ENCODE measurements at places on chromosomes 13 and 19.

GRCh38 chr13:80603351-80603750 is 262.4 kb upstream of the SPRY2 start:
- no peak for DNase-seq

DNA sequence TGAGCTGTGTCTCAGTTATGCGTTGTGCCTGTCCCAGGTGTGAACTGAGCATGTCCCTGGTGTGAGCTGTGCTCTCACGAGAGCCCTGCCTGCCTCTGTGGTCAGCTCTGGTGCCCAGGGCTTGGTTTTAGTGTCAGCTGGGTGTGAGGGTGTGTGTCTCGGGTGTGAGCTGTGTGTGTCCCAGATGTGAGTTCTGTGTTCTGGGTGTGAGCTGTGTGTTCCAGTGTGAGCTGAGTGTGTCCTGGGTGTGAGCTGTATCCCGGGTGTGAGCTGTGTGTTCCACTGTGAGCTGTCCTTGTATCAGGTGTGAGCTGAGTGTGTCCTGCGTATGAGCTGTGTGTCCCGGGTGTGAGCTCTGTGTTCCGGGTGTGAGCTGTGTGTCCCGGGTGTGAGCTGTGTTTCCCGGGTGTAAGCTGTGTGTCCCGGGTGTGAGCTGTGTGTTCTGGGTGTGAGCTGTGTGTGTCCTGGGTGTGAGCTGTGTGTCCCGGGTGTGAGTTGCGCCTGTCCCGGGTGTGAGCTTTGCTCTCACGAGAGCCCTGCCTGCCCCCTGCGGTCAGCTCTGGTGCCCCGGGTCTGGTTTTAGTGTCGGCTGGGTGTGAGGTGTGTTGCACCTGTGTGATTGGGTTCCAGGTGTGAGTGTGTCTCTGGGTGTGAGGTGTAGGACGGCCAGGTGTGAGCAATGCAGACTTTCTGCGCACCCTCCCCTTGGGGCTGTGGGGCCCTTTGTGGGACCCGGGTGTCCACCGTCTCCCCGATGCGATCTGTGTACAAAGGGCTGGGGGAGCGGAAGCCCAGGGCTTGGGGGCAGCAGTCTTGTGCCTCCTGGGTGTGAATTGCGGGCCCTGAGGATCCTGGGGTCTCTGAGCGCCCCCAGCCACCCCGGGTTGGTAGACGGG is 7.1 kb upstream of the PEAK3 start:
- DNase-seq, result no peak

GRCh38 chr13:49840266-49840665 is 47.8 kb upstream of the KPNA3 start:
- no peak for DNase-seq

DNA sequence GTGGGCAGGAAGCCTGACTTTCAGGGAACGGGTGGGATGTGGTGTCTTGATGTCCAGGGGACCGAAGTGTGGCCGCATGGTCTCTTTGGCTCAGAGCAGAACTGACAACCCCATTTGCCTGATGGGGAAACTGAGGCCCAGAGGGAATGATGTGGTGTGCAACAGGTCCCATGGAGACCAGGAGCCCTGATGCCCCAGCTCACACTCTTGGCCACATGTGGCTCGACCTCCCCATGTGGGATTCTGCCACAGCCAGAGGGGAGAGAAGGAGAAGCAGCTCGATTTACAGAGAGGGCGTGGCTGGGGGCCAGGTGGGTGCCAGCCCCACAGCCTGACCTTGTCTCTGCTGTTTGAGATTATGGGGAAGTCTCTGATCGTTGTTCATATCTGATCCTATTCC is 128.1 kb downstream of the TEX29 start:
- no peak for DNase-seq

GRCh38 chr13:110850006-110850405 is 64.9 kb downstream of the ANKRD10 start:
- no peak for DNase-seq

GRCh38 chr19:39444598-39445195 is 685 bp upstream of the SUPT5H start:
- DNase-seq, result no peak

DNA sequence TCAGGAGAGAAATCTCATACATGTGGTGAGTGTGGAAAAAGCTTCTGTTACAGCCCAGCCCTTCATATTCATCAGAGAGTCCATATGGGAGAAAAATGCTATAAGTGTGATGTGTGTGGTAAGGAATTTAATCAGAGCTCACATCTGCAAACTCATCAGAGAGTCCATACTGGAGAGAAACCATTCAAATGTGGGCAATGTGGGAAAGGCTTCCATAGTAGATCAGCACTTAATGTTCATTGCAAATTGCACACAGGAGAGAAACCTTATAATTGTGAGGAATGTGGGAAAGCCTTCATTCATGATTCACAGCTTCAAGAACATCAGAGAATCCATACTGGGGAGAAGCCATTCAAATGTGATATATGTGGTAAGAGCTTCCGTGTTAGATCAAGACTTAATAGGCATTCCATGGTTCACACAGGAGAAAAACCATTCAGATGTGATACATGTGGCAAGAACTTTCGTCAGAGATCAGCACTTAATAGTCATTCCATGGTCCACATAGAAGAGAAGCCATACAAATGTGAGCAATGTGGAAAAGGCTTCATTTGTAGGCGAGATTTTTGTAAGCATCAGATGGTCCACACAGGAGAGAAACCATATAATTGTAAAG is 15.2 kb downstream of the ZNF221 start:
- no peak for DNase-seq

DNA sequence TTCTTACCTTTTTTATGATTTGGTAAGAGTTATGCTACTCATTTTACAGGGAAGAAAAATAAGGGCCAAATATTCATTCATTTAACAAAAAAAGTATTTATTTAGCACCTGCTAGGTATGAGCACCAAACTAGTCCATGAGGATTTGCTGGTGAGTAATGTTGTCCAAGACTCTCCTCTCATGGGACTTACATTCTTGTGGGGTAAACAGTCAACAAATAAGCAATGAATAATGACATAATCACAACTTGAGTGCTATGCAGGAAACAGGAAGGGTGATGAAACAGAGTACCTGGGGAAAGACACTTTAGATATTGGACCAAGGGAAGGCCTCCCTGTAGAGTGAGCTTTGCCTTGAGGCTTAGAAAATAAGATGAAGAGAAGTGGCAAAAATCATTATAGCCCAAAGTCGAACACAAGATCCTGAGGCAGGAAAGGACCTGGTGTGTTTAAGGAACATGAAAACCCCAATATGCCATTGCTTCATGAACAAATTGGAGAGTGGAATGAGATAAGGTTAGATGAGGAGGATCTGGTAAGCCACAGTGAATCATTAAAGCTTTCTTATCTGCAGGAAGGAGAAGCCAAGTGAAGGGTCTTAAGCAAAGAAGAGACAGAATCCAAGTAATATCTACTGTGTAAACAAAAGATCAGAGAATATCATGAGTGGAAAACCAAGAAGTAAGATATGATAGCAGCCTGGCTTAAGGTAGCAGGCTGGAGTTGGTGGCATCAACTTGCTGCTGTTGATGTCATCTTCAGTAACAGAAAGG is 294.5 kb upstream of the NBEA start:
- no peak for DNase-seq

GRCh38 chr13:27774651-27775050 is 17.6 kb upstream of the GSX1 start:
- no peak for DNase-seq

GRCh38 chr19:38152461-38153379 is 71.3 kb downstream of the DPF1 start:
- no peak for DNase-seq

DNA sequence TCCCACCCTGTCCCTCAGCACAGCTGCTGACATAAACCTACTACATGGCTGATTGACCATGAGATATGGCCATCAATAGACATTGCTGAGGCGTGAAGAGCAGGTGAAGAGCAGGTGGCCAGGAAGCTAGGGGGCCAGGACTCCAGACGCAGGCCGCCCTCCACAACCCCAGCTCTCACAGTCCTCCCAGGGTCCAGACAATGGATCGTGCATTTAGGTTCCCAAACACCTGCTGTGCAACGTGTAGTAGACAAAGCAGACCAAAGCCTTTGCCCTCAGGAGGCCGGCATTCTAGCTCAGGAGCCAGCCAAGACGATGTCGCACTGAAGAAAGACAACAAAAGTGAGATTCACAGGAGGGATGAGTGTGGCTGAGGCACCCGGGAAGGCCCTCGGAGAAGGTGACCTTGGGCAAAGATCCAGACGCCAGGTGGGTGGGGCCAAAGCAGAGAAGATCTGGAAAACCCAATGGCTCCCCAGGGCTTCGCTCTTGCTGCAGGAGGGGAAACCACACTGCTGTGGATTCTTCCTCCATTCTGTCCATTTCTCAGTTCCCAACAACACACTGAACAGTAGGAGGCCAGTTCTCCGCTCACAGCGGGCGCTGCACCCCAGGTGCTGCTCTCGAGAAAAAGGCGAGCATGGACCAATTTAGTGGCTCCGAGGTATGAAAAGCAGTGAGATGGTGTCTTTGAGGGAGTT is 1.4 kb downstream of the FFAR1 start:
- DNase-seq, result no peak

GRCh38 chr19:50833802-50834167 is 411 bp upstream of the KLK15 start:
- DNase-seq, result no peak

- no peak for DNase-seq
Measured at GRCh38 chr19:5466814-5467291, 11.6 kb downstream of the ZNRF4 start.

DNA sequence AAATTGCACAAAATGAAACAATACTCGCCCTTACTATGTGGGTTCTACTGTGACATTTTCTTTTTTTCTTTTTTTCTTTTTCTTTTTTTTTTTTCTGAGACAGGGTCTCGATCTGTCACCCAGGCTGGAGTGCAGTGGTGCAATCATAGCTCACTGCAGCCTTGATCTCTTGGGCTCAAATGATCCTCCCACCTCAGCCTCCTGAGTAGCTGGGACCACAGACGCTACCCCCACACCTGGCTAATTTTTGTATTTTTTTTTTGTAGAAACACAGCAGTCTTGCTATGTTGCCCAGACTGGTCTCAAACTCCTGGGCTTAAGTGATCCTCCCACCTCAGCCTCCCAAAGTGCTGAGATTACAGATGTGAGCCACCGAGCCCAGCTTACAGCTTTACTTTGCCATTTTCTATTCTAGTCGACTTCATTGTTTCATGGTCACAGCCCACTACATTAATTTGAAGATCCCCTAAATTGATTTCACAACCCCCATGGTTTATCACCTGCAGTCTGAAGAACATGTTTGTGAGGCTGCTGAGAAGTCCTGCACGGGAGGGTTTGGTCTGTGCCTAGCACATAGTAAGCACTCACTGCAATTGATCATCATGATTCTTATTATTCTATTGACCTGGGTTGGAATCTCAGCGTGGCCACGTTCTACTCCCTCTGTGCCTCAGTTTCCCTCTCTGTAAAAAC is 3.8 kb downstream of the BCL3 start:
- no peak for DNase-seq

GRCh38 chr19:11198769-11199424 is 1.6 kb upstream of the KANK2 start:
- DNase-seq, result no peak

DNA sequence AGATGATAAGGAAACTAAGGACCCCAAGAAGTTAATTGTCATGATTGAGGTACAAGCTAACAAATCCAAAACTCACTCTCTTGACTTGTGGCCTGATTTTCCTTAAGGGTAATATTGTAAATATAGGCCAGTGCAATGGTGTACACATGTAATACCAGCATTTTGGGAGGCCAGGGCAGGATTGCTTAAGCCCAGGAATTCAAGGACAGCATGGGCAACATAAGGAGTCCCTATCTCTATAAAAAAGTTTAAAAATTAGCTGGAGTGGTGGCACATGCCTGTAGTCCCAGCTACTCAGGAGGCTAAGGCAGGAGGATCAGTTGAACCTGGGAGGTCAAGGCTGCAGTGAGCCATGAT is 28.7 kb upstream of the GARRE1 start:
- no peak for DNase-seq

- DNase-seq, result no peak
Measured at GRCh38 chr19:34431681-34432402, 3.7 kb downstream of the UBA2 start.

GRCh38 chr19:51735759-51736449 is 12.1 kb upstream of the HAS1 start:
- no peak for DNase-seq

DNA sequence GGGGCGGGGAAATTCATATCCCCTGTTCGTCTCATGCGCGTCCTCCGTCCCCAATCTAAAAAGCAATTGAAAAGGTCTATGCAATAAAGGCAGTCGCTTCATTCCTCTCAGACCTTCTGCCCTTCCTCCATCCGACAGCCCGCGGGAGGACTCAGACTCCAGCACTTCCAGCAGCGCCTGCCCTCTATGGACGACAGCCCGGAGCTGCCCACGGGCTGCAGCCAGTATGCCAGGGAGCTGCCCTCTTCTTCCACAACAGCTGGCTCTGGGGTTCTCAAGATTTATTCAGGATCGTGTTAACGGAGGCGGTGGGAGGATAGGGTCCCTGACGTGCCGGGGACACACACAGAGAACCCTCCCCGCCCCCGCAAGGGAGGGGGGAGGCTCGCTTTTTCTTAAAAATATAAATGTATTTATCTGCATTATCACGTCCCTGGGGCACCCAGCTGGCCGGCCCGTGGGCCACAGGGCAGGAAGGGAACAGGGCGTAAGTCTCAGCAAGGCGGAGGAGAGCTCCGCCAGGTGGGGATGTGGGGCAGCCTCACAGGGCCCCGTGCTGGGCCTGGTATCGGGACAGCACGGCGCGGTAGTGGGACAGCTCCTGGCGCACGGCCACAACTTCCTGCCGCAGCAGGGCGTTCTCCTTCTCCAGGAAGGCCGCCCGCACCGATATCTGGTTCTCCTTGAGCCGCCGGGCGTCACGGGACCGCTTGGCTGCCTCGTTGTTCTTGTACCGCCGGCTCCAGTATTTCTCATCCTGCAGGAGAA is 6.7 kb downstream of the DBP start:
- DNase-seq, result no peak

GRCh38 chr19:30896554-30896953 is 452.7 kb downstream of the TSHZ3 start:
- no peak for DNase-seq

GRCh38 chr13:98783856-98784478 is 31.5 kb upstream of the SLC15A1 start:
- DNase-seq, result no peak

Measured in DMS79 (cell line).